Stimulated activated CD4-positive, alpha-beta T cell treated with anti-CD3 and anti-CD28 coated beads, Interleukin-2, amount 100 ng/mL, for 48 hours (primary cell): ENCODE measurements at places on chromosomes 7 and 10.

DNA sequence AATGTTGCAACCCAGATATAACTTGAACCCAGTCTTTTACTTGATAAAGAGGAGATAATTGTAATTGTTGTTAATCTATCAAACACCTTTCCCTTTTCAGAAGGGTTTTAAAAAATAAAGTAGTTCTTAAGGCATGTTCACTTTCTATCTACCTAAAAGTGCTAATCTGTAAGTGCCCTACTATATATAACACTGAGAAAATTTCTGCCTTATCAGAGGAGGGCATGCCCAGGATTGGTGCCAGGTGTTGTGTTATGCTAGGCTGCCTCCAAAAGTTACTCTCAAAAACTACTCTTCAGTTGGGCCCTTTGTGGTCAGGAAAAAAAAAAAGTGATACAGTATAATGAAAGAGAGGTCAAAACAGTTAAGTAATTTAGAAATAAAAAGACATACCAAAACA lies 36.3 kb downstream of the SMNDC1 start:
- no peak for DNase-seq

GRCh38 chr7:125425506-125425905 lies 495.9 kb upstream of the POT1 start:
- DNase-seq, result no peak

- DNase-seq, result no peak
These were observed 680.2 kb downstream of the SDK1 start for GRCh38 chr7:3981281-3981680.

DNA sequence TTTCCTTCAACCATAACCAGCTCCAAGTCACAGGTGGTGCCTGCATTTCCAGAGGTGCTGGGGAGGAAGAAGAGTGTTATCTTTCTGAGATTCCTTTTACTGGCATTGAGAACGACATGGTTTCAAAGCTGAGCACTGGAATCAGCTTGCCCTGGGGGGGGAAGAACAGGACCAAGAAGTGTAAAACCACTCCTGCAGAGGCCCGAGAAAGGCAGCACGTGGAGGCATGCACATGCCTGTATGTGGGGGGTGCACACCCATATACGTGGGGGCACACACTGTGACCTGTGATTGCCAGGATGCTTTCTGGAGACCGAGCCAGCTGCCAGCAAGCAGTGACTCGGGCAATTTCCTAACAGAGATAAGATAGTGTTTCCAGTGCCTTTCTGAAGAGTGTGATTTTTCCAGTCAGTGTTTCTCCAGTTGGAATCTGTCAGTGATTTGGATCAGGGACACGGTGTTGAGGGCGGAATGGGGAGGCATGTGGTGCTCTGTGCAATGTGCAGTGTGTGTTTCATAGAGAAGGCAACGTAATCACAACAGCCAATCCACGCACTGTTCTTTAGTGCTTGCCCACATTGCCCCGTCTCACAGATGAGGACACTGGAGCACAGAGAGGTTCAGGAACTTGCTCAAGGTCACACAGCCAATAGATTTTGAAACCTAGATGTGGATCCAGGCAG lies 4.2 kb downstream of the LRRC27 start:
- no peak for DNase-seq

- no peak for DNase-seq
These were observed 239.6 kb downstream of the TWIST1 start for GRCh38 chr7:18877874-18878273.

- DNase-seq, result no peak
These were observed 159.1 kb downstream of the GFRA1 start for GRCh38 chr10:116113721-116114501.

DNA sequence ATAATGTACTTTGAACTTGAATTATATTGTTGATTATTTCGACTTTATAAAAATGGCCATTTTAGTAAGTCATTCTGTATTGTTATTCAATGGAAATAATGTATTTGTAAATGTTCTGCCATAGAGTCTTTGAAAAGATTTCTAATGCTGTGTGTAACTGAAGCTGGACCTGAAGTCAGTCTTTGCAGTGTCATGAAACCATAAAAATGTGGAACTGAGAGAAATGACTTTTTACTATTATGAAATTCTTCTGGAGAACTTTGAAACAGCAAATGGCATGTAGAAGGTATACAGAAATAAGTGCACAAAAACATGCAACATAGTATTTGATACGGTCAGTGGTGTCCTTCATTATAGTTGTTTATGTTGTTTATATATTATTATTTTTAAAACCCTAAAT lies 59.7 kb upstream of the ADRA2A start:
- DNase-seq, result no peak
